Sigmoid colon (tissue), 7 donors: ENCODE measurements at places on chromosomes 12 and 14. TPM values are rescaled to one million over a fixed set of nuclear protein-coding genes. Genes with fewer than 3 reads are reported as not detected.

- no peaks in the 10 kb centered on the region for H3K4me1 ChIP-seq
- no peaks in the 10 kb centered on the region for H3K36me3 ChIP-seq
- H3K27me3 ChIP-seq: no peaks in the 10 kb centered on the region
- DNase-seq: no peak
- H3K27ac ChIP-seq: no peak overlapping the region
These were observed 149.2 kb upstream of the LRIG3 start for GRCh38 chr12:59069516-59069915.

DNA sequence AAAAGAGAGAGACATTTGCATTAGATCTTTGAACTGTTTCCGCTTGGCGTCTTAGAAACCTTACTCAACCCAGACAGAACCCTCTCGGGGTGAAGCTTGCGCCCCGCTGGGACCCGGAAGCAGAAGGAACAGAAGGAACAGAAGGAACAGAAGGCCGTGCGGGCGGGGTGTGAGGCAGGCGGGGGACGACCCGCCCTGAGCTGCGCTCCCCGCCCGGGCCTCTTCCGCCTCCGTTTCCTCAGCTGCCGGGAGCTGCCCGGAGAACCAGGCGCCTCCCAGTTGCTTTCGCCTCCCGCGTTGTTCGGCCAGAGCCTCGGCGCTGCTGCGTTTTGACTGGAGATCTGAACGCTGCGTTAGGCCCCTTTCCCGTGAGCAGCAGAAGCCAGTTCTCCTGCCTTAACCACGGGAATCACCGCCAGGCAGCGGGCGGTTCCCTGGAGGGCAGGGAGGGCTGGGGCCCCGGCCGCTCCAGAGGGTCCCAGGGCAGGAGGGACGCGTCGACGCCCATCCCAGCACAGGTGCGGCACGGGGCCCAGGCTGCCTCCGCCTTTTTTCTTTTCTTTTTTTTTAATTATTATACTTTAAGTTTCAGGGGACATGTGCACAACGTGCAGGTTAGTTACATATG lies 19.3 kb upstream of the MMP17 start:
- no peak overlapping the region for H3K27ac ChIP-seq
- no peaks in the 10 kb centered on the region for H3K4me1 ChIP-seq
- no peaks in the 10 kb centered on the region for H3K27me3 ChIP-seq
- no peaks in the 10 kb centered on the region for H3K36me3 ChIP-seq
- DNase-seq: no peak

DNA sequence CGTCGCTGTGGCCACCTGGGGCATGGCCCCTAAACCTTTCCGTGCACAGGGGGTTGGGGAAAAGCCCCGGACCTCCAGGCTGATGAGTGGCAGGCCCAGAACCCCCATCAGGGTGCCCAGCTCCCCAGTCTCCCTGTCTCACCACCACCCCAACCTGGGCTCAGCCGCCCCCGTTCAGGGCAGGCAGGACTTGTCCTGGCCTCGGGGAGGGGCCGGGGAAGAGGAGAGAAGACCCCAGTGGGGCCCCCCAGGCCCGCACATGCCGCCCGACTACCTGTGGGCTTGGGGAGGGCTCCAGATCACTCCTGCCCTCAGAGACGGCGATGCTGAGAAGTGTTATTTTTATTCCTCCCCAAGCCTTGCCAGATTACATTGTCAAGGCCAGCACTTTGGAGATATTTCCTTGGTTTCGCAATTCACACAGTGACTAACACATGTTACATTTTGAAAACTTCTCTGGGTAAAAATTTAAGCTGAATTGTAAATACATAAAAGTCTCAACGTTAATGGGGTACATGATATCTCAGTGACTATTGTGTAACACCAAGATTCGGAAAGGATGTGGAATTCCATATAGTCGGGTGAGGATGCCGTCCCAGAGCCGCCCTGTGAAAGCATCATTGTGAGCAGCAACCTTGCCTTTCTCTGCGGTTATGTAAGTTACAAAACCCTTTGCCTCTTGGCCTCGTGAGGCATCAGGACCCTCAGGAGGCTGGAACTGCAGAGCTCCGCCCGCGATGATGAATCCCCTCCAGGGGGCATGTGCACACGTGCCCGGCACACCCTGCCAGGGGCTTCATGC lies 85.6 kb upstream of the DIO3 start:
- DNase-seq: peak; percentile 72
- H3K4me1 ChIP-seq: peaks cover 3% of the 10 kb centered on the region
- no peaks in the 10 kb centered on the region for H3K36me3 ChIP-seq
- H3K27ac ChIP-seq: peak overlapping the region; percentile 20
- no peak overlapping the region for H3K4me3 ChIP-seq
- peaks cover 9% of the 10 kb centered on the region for H3K27me3 ChIP-seq

DNA sequence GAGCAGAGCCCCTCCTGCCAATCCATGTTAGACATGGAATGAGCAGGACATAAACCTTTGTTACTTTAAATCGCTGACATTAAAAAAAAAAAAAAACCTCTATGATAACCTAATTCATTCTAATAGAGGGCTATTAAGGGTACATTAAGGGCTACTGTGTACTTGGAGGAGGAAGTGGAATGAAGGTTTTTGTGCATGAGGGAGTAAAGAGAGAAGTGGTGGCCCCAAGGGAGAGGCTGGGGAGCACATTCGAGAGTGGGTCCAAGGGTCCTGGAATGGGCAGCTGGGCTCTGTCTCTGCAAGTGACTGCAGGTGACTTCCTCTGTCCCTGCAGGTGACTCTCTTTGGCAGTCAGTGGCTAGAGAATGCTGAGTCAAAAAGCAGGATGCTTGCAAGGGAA lies 32.1 kb upstream of the PTGDR start:
- no peaks in the 10 kb centered on the region for H3K36me3 ChIP-seq
- H3K4me3 ChIP-seq: no peak overlapping the region
- DNase-seq: no peak
- no peaks in the 10 kb centered on the region for H3K27me3 ChIP-seq

DNA sequence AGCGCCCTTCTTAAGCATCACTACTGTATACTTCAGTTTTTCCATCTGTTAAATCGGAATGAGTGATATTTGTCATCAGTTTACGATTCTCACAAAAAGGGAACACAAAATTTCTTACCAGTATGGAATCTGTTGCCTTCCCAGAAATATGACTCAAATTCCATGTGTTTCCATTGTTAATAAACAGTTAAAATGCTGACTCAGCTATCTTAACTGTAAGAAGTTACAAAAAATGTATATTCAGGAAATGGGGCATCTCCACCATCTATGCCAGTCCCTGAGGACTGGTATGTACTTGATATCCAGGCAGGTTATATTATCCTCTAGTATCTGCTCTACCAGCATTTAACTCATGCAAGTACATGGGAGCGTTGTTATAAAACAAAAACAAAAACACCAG lies 2.4 kb upstream of the COX16 start:
- DNase-seq: no peak
- H3K4me3 ChIP-seq: no peak overlapping the region
- H3K36me3 ChIP-seq: no peaks in the 10 kb centered on the region
- no peak overlapping the region for H3K27ac ChIP-seq

GRCh38 chr12:91422811-91423692 lies 240.4 kb upstream of the DCN start:
- H3K4me1 ChIP-seq: peaks cover 8% of the 10 kb centered on the region
- H3K27me3 ChIP-seq: no peaks in the 10 kb centered on the region

- no peak for DNase-seq
- H3K4me3 ChIP-seq: no peak overlapping the region
- H3K36me3 ChIP-seq: no peaks in the 10 kb centered on the region
- H3K4me1 ChIP-seq: no peaks in the 10 kb centered on the region
These were observed 38.7 kb downstream of the KCNH5 start for GRCh38 chr14:63006531-63006930.

The C1QL4 gene
- total RNA-seq: not detected

The C12orf56 gene
- total RNA-seq: not detected

The CCND2 gene
- total RNA-seq: 98.7 TPM
